Natural killer cell (primary cell): ENCODE measurements at places on chromosomes 11 and 22.
A peak's percentile ranks its signal among the peaks of the same experiment; 100 is the strongest.

DNA sequence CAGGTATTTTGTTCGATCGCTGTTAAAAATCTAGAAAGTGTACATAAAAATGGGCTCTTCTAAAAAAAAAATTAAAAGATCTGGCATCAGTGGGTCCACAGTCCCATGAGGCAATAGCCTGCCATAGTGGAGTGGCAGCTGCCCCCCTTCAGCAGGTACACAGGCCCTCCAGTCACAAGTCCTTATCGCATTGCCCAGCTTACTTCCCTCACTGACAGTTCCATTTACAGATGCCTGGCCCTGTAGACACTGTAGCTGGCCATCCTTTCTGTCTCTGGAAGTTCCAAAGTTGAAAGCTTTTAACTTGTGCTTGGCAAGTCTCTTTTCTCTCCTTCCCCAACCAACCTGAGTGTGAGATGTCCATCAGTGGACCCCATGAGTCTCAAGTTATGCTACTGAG lies 11.4 kb downstream of the ZNRF3 start:
- DNase-seq, result no peak

DNA sequence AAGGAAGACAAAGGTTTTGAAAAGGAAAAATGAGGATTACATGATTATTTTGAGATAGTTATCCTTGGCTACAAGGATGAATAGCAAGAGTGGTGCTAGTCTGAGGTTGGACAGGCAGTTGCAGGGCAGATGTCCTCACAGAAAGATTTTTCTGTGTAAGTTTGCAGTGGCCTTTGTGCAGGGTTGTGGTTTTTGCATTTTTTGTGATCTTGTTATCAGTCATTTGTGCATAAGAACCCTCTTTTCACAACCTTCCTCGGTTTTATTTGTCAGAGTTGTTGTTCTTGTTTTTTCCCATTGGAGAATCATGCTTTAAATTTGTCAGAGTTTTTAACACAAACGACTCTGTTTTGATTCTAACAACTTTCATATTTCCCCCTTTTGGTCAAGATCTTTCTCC lies 1.4 kb downstream of the CCDC134 start:
- no peak for DNase-seq

- no peak for DNase-seq
Observed at GRCh38 chr11:60992842-60993409, 21.4 kb downstream of the CD6 start.

DNA sequence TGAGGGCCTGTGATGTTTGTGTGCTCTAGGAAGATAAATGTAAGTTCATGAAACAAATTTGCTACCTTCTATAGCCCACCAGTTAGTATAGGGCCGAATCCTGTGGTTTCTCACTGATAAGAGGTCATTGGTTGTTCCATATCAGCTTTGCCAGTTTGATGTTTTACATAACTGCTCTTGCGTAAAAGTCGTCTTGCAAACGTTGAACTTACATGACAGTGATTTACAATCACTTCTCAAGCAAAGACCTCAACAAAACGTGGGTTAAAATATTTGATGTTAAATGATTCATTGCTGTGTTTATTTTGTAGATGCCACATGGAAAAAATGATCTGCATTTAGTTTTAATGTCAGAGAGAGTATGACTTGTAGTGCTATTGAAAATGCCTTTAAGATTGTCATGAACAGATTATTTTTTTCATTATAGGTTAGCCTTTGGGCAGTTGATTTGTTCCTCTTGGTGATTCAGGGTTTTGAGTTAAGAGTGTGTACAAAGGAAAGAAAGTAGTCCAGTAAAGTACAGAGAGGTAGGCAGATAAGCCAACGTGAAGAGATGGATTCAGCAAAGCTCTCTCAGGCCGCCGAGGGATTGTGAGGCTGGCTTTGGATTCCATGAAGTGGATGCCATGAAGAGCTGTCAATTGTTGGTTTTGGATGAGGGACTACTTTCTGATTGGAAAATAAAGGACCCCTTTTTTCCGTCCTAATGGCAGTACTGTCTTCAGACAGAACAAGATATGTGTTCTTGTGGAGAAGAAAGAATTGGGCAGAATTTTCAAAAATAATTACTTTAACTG lies 2.6 kb downstream of the EWSR1 start:
- DNase-seq, result no peak

- no peak for DNase-seq
Observed at GRCh38 chr11:29564486-29564885, 452.3 kb downstream of the KCNA4 start.

- peak; percentile 23 for DNase-seq
Observed at GRCh38 chr22:30187529-30188407, 58.8 kb downstream of the LIF start.

DNA sequence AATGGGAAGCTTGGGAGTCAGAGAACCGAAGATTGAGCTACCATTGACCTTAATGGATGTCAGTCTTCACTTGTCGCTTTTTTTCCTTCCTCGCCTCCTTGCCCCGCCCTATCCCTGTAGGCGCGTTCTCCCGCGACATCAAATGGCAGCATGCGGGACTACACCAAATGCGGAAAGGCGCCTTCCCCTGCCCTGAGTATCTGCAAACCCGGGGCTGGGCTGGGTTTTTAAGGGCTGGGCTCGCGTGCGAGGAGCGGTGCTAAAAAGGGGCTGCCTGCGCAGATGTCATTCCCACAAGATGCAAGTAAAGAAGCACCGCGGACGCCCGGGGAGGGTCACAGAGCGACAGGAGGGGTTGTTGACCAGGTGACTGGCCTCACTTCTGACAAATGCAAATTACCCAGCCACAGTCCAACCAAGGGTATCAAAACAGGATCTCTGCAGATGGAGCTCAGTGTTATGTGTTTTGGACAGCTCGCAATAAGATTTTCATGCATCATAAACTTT lies 4.7 kb upstream of the FAM111B start:
- peak; percentile 73 for DNase-seq

- no peak for DNase-seq
Observed at GRCh38 chr22:37669586-37669985, 5.8 kb upstream of the LGALS1 start.

- DNase-seq, result no peak
Observed at GRCh38 chr11:6249770-6250555, 9.7 kb upstream of the CCKBR start.

GRCh38 chr22:22588485-22589164 lies 29.6 kb upstream of the PRAME start:
- DNase-seq, result no peak

GRCh38 chr11:134287561-134287960 lies 11.4 kb downstream of the GLB1L3 start:
- DNase-seq, result no peak

- no peak for DNase-seq
Observed at GRCh38 chr11:46338636-46338987, 8.7 kb upstream of the DGKZ start.

DNA sequence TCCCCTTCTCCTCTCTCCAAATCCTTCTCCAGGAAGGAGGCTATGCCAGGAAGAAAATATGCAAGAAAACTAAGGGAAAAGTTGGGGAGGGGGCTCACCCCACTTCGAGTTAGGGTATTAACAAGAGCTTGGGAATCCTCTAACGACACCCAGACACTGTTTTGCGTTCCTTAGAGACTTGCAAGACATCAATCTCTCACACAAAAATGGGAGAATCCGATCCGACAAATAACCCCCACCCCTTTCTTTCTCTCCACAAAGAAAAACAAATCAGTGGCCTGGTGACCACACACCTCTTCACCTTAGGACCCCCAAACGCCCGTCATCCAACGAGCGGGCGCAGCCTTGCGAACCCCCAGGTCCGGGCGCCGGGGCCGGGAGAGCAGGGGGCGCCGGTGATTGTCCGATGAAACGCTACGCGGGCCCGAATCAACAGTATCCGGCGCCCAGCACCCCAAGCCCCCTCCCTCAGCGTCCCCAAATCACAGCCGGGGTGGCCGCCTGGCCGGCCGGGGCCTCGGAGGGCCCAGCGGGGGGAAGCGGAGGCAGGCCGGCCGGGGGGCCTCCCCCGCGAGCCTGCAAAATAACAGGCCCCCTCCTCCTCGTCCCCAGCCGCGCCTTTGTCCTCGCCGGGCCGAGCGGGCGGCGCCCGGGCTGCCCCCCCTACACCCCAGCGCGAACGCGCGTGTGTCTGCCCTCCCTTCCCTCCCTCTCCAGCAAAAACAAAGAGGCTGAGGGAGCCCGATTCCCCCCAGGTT lies 690 bp downstream of the CSNK1E start:
- peak; percentile 64 for DNase-seq

- DNase-seq, result no peak
Observed at GRCh38 chr11:67482275-67482826, 475 bp upstream of the AIP start.

DNA sequence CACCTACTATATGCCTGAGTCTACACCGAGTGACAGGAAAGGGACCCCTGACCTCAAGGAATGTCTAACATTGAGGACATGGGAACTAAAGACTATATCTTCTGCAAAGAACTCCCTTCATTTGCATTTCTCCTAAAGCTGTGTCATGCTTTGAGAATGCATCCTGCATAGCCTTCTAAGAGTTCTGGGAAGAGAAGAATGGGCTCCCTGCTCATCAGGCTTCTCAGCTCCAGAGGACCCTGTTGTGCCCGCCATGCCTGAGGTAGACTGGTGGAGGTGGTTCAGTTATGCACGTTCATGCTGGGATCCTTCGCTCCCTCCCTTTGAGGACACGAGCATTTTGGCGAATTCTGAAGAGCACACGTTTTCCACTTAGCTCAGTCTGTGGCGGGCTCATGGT lies 63.3 kb downstream of the GRIK4 start:
- no peak for DNase-seq
